Choroid plexus epithelial cell (primary cell): ENCODE measurements at places on chromosomes 3 and 15.

DNA sequence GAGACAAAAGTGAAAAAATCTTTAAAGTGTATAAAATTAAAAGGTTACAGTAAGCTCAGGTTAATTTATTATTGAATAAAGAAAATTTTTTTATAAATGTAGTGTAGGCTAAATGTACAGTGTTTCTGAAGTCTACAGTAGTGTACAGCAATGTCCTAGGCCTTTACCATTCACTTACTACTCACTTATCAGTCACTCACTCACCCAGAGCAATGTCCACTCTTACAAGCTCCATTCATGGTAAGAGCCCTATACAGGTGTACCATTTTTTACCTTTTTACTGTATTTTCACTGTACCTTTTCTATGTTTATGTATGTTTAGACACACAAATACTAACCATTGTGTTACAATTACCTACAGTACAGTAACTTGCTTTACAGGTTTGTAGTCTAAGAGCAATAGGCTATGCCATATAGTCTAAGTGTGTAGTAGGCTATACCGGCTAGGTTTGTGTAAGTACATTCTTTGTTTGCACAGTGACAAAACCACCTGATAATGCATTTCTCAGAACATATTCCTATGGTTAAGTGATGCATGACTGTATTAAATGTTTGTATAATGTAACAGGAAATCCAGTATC, 38.1 kb upstream of the NECTIN3 start:
- DNase-seq, result no peak

- no peak for DNase-seq
Measured at GRCh38 chr3:37337481-37337880, 163.1 kb upstream of the LRRFIP2 start.

- peak; percentile 41 for DNase-seq
Measured at GRCh38 chr3:72665701-72666446, 182.4 kb downstream of the SHQ1 start.

GRCh38 chr3:160448845-160449635, 546 bp downstream of the TRIM59 start:
- peak; percentile 53 for DNase-seq

DNA sequence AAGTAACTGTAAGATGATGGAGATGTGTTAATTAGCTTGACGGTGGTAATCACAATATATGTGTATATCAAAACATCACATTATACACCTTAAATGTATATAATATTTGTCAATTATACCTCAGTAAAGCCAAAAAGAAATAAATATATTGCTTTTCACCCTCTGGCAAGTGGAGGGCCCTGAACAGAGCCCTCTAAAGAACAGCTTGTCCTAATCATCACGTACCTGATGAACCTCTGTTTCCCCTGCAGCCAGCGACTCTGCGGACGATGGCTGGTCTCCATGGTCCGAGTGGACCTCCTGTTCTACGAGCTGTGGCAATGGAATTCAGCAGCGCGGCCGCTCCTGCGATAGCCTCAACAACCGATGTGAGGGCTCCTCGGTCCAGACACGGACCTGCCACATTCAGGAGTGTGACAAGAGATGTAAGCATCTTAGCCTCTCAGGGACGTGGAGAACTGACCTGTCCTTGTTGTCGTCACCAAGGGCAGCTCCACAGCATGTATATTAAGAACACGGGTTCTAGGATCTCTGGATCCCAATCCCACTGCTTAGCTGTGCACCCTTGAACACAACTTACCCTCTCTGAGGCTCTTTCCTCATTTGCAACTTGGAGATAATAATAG, 6.3 kb downstream of the THBS1 start:
- DNase-seq, result no peak

DNA sequence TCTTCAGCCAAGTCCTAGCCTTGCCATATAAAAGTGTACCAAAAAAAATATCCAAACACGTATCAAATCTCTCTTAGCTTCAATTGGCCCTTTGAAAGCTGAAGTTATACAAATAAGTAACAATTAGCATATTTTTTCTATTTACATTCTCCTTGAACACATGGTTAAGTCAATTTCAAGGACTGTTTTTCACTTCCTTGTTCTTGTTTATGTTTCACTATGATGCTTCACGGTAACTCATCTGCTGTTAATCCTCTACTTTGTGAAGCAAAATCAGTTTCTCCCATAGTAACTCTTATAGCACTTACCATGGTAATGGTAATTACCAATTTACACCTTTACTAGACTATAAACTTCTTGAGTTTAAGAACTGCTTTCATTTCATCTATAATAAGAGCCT, 10.6 kb upstream of the SPRED1 start:
- no peak for DNase-seq

DNA sequence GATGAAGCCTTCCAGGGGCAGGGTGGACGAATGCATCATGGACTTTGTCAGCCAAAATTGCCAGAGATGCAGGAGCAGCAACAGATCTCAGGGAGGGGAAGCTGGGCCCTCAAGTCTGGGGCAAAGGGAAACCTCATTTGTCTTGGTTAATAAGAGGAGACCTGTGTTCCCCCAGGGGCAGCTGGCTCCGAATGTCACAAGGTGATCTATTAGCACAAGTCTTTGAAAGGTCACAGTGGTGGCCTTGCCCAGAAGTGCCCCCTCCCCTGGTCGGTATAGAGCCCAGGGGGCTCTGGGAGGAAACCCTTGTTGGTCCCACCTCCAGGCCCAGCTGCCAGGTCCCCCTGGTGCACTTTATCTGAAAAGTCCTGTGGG, 46.2 kb downstream of the ABTB1 start:
- no peak for DNase-seq
